ENCODE measurements at places on chromosomes 1 and 21.

GRCh38 chr1:68799096-68799495 lies 302.2 kb upstream of the DEPDC1 start:
- no peak for DNase-seq

DNA sequence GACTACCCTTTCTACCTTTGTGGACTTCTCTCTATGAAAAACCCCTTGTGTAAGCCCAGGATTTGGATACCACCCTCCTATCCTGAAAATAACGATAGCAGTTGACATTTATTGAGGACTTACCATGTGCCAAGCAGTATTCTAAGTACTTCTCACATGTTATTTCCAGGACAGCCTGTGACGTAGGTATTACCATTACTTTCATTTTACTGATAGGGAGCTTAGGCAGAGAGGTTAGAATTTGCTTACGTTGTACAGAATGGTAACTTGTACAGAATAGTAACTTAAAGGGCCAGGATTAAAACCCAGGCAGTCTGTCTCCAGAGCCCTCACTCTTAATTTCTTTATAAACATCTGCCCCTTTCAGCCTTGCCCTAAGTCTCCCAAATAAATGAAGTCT lies 138.3 kb downstream of the NTMT2 start:
- no peak for DNase-seq

GRCh38 chr1:47866601-47867437 lies 130.4 kb downstream of the TRABD2B start:
- no peak for DNase-seq

- no peak for DNase-seq
Observed at GRCh38 chr1:235075048-235075776, 53.4 kb downstream of the TOMM20 start.

DNA sequence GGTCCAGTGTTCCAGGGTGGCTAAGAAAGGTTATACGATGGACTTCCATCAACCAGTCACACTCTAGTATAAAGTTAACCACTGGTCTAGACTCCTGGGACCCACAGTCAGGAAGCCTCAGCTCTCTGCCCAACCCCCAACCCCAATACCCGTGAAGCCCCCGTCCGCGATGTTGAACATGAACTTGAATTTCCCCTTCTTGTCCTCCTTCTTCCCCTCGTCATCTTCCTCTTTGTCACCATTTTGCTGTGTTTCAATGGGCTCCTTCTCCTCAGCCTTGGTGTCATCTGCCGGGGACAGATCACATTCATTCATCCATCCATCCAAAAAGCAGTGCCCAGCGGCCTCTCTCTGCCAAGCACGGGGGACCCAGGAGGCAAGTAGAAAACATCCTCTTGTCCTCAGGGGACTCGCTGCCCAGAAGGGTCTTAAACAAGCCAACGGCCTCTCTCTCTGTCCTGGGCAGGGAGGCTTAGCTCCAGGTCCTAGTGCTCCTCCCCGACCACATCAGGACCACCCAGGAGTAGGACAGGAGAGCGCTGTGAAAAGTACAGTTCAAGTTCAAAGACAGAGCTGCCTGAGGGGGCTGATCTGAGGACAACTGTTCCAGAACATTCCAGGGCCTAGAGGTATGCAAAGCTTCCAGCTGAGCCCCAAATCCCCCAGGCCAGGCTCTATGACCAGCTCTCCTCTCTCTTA lies 66.5 kb downstream of the KCNAB2 start:
- DNase-seq: no peak

GRCh38 chr1:59165353-59165752 lies 131.5 kb upstream of the FGGY start:
- DNase-seq: no peak

GRCh38 chr1:52502789-52503188 lies 50.1 kb downstream of the TUT4 start:
- DNase-seq: no peak

DNA sequence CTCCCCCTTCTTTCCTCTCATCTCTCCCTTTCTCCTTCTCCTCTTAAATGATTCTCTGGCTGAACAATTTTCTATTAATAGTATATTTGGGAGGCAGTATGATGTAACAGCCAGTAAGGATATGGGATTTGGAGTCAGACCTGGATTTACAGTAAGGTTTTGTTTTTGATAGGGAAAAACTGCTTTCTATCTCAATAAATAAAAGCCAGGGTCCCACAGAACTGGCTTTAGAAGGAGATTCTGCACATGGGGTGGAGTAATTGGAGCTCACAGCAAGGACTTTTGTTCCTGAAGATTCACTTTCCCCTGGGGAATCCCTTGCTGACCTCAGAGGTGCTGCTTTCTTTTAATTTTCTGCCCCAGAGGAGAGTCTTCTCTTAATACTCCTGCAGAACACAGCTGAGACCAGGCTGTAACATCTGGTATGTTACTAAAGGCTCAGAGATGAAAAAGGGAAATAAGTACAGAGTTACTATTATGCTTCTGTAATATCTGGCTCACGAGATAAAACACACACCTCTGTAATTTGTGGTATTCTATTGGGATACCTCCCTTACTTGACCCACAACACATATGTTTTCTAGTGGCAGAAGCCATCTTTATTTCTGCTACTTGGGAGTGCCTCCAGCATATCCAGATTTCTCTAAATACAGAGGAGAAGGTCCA lies 13.4 kb downstream of the EPB41 start:
- peak; percentile 8 for DNase-seq

DNA sequence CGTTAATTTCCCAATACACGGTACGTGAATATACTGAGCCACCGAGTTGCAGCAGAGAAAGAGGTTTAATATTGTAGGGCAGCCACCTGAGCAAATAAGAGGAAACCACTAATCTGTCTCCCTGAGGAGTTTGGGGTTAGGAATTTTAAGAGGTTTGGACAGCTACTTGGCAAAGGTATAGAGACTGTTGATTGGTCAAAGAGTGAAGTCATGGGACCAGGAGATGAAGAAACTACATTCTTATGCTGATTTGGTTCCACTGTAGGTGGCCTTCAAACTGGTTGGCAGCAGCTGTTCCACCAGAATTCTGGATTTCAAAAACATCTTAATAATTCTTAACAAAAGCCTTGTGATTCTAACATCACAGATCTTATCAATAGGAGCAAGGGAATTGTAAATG lies 485.4 kb upstream of the PRMT6 start:
- DNase-seq: no peak

GRCh38 chr1:15876357-15877055 lies 29.0 kb downstream of the SPEN start:
- no peak for DNase-seq

GRCh38 chr21:46115441-46116188 lies 17.7 kb downstream of the COL6A2 start:
- no peak for DNase-seq

GRCh38 chr1:24952413-24952841 lies 22.4 kb upstream of the RUNX3 start:
- DNase-seq: no peak

DNA sequence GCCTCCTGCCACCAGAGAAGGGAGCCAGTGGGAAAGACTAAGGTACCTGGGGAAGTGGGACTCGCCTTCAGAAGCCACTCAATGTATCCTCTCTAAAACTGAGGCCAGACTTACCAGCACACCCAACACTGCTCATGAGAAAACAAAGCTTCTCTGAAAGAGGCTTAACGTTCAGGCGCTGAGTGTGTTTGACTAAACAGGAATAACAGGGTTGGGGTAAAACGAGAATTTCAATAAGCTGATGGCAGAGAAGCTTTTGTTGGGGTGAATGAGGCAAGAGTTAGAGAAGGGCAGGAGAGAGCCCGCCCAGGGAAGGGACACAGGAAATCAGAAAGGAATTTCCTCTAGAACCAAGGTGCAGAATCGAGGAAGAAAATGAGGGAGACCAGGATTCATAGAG lies 1.7 kb upstream of the SPRR3 start:
- no peak for DNase-seq

GRCh38 chr1:226185141-226186036 lies 1.2 kb downstream of the ACBD3 start:
- DNase-seq: no peak

GRCh38 chr1:45170151-45170742 lies 36.2 kb downstream of the ZSWIM5 start:
- DNase-seq: no peak

DNA sequence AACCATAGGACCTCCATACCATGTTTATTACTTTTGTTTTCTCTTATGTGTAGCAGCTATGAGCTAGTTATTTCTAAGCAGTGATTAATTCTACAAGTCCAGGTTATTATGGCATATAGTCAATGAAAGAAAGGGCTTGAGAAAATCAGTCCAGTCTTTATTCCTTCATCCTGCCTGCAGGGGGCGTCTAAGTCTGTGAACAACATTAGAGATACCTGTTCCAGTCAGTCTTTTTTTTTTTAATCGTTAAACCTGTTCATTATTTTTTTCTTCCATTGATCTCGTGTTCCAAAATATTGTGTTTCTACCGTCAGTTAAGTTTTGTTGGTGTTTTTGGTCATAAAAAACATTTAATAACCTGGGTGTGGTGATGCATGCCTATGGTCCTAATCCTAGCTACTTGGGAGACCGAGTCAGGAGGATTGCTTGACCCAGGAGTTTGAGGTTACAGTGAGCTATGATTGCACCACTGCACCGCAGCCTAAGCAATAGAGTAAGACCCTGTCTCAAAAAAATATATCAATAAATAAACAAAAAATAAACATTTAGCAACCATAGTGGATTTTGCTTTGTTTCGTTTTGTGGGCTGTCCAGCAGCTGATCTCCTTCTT lies 29.4 kb upstream of the CD2 start:
- peak; percentile 51 for DNase-seq

DNA sequence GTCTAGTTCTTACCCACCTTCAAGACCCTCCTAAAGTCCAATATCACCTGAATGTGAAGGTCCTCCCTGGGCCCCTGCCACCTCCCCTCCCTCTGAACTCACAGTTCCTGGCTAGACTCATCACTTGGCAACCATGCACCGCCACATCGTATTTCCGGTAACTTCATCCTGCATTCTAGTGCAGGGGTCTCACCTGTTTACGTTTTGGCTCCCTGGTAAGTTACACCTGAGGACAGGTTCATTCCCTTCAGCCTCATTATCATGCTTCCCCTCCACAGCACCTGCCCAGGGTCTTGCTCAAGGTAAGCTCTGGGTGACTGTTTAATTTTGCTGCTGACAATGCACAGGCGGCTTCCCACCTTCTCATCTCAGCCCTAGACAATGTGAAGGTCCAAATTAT lies 93.1 kb downstream of the MIS18A start:
- no peak for DNase-seq

DNA sequence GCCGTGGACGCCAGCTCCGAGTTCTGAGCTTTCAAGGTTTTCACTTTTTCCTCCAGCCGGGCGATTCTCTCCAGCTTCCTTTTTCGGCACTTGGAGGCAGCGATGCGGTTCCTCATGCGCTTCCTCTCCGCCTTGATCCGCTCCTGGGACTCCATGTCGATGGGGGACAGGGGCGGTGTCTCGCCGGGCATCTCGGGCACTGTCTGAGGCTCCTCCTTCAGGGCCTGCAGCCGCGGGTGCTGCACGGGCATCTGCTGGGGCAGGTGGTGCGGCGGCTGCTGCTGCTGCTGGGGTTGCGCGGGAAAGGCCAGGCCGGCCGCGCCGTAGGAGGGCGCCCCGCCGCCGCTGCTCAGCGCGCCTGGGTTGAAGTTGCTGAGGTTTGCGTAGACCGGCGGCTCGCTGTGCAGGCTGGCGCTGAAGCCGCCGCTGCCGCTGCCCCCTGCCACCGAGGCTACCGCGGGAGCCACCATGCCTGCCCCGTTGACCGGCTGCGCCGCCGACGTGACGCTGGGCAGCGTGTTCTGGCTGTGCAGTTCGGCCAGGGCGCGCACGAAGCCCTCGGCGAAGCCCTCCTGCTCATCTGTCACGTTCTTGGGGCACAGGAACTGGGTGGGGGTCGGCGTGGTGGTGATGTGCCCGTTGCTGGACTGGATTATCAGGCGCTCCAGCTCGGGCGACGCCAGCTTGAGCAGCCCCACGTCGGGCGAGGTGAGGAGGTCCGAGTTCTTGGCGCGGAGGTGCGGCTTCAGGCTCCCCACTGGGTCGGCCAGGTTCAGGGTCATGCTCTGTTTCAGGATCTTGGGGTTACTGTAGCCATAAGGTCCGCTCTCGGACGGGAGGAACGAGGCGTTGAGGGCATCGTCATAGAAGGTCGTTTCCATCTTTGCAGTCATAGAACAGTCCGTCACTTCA lies 1.4 kb downstream of the JUN start:
- peak; percentile 57 for DNase-seq

- peak; percentile 39 for DNase-seq
Observed at GRCh38 chr1:227729881-227730629, 5.0 kb downstream of the JMJD4 start.

DNA sequence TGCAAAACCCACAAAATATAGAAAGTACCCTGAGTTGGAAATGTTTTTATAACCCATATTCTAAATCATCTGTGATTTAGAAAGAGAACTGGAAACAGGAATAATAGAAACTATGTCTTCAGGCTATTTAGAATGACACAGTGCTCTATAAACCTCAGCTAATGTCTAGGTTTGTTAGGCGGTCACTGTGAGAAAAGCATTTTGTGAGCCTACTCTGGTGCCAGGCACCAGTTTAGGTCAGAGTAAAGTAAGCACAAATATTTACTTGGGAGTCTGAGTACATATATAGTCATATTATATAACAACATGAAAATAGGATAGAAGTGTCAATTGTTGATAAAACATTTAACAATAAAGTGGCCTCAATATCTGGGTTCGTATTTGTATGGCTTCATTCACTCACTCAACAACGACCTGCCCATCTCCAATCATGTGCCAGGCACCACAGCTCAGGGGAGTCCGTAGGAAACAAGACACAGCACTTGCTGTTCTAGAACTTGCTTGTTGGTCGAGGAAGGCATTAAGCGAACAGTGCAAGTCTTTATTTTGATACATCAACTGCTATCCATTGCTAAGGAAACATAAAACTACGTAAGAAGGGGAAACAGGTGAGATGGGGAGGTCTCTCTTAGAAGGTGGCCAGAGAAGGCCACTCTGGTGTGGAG lies 37.2 kb downstream of the GNB1 start:
- DNase-seq: no peak

DNA sequence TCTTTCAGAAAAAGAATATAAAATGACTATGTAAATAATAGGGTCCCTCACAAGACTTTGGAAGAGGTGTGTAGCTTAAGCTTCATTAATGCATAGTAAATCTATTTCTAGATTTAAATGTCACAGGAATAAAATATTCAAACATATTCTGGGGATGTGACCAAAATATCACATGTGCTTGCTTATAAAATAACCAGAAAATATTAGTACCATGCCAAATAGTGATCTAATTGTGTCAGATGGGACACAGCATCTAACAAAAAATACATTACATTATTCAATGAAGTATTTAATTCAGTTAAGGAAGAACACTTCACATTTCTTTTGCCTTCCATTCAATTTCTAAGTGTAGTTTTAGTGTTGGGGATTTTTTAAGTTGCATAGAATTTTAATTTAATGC lies 179.5 kb downstream of the LRRC40 start:
- no peak for DNase-seq
